ENCODE measurements at places on chromosomes 7 and 10.

GRCh38 chr7:10343108-10343507 lies 630.6 kb upstream of the PHF14 start:
- DNase-seq = no peak

DNA sequence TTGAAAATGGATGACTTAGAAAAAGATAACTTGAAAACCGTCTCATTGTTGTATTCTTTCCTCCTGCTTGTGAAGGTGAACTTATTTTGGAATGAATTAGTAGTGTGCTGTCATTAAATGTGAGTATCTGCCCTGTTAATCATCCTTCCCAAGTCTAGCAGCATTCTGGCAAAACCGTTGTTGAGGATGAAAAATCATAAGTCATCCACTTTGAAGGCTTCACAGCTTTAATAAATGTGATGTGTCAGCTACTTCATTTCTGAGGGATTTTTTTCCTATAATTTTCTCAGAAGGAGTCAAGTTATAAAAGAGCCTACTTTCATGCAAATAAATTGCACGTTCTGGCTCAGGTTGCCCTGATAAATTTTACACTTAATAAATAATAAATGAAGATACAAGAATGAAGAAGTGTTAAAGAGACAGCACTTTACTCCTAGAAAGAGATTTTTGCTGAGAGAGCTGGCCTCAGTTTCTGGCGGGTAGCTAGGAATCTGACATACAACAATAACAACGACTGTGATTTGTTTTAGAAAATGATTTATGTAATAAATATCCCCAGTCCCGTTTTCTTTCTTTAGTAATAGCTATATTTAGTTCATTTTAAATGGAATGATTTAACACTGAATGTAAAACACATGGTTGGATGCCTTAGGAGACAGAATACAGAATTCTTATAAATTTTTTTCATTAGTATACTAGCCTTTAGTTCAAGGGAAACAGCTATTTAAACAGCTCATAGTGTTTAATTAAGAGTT lies 516.5 kb upstream of the KLF6 start:
- DNase-seq = no peak

DNA sequence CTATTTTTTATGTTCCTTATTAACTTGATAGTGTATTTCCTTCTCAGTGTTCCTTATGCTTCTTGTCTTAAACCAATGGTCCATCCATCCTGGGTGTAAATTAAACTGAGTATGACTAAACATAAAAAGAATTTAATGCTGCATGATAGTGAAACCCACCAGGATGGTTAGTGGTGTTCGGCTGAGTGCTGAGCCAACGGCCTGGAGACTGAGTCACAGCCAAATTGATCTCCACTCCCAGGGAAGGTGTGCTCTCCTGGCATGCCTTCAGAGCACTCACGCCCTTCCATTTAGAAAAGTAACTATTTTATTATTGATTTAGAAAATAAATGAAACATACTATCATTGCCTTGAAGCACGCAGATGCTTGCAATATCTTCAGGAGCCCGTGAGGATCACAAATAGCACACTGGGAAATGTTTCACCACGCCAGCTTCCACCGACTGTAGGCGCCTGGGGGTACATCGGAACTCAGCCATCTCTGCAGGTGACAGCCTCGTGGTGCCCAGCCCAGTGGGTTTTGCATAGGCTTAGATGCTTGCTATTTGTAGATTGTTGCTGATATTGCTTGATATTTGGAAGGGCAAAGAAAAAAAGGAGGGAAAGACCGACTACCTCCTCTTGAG lies 40.0 kb upstream of the LOXL4 start:
- DNase-seq = no peak

DNA sequence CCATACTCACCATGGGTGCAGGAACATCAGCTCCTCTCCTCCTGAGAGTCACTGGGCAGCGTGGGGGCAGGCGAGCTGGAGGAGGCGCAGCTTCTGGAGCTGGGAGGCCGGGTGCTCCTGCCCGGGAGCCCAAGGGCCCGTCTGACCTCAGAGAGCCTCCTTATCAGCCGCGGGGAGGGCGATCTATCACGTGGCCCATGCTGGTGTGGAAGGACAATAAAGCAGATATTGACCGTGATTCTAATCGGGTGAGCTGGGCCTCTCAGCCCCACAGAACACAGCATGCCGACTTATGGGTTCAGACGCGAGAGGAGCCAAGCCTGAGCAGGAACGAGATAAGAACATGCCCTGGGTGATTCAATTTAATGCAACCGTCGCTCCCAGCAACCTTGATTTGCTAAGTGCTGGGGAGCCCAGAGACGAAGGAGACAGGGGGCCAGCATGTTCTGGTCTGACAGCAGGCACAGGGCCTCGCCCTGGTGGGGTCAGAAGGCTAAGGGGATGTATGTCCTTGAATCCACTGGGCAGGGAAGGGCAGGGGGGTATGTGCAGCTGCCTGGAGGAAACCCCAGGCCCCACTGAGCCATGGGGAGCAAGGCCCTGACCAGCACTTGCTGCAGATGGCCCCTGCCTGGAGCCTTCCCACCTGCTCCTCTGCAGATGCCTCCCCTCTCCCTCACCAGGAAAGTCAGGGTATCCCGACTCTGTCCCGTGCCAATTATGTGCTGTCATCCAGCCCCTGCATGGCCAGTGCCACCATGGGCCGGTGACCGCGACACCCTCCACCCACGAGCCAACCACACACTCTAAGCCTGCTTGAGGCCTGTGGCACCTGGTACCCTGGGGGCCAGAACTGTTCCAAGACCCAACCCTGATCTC lies 95.3 kb upstream of the RET start:
- no peak for DNase-seq

GRCh38 chr10:104267721-104268404 lies 1.1 kb upstream of the GSTO2 start:
- DNase-seq = no peak

GRCh38 chr7:38215115-38215514 lies 37.1 kb downstream of the STARD3NL start:
- no peak for DNase-seq

DNA sequence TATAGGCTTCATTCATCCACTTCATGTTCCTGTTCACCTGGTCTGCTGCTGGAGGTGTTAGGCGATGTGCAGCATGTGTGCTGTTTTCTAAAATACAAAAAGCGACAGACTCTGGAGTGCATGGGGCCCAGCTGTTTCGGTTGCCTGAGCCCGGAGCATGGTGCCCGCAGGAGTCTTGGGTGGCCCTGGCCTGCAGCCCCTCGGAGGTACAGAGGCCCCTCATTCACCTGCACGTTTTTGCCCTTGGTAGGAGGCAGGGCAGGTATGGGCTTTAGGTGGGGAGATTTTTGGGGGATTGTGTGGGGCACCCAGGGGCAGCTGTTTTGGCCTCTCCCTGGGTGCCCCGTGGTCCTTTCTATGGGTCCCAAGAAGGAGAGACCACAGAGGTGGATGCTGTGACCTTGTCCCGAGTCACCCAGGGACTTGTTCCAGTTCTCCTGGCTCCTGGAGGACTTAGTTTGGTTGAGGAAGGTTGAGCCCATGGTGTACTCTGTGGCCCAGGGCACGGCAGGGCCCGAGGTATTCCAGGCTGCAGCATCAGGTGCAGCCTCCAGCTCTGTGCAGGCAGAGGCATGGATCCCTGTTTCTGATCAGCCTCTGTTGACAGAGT lies 130.7 kb downstream of the TRRAP start:
- no peak for DNase-seq

DNA sequence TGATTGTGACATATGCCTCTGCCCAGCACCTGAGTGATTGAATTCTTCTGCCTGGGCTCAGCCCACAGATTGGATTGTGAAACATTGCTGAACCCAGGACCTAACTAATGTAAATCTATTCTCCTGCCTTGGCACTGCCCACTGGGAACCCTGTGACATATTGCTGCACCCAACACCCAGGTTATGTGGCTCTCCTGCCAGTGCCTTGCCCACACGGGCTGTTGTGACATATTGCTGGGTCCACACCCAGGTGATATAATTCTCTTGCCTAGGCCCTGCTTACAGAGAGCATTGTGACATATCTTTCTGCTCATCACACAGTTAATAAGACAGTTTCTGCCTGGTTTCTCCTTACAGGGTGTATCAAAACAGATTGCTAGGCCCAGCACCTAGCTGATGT lies 50.8 kb upstream of the ZNF680 start:
- no peak for DNase-seq

- no peak for DNase-seq
Measured at GRCh38 chr7:157459966-157460365, 123.2 kb downstream of the DNAJB6 start.

- DNase-seq = no peak
Measured at GRCh38 chr7:96991546-96992191, 13.7 kb upstream of the DLX6 start.

- no peak for DNase-seq
Measured at GRCh38 chr10:125221716-125222115, 61.4 kb upstream of the CTBP2 start.

DNA sequence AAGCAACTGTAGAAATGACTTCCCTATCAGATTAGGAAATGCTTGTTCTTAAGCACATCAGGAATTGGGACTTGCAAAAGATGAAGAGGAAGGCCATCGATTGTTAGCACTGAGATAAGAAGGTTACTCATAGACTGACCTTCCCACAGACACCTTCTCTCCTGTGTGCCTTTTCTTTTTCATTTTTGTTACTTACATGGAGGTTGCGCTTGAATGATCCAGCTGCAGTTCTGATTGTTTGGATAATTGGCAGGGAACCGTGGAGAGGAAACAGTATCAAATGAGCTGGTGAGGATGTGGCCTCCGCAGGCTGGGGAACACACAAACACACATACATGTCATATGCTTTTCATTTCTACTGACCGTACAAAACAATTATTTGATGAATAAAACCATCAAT lies 134.9 kb upstream of the RSU1 start:
- DNase-seq = no peak

DNA sequence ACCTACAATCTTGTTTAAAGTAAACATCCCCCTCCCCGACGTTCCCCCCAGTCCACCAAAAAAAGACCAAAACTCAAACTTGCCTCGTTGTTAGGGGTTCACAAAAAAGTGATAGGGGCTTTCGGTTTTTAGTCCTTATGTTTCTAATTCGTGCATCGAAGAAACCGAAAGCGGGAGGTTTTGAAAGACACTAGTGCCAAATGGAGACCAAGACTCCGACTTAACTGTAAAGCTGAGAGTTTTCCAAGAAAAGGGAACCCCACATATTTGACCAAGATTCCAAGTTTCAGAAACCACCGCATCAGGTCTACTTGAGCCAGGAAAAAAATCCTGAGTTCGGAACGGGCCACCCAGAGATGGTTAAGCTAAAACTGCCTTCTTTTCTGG lies 534 bp downstream of the PSMA2 start:
- no peak for DNase-seq

- no peak for DNase-seq
Measured at GRCh38 chr10:118501637-118502440, 93.6 kb downstream of the PRLHR start.

DNA sequence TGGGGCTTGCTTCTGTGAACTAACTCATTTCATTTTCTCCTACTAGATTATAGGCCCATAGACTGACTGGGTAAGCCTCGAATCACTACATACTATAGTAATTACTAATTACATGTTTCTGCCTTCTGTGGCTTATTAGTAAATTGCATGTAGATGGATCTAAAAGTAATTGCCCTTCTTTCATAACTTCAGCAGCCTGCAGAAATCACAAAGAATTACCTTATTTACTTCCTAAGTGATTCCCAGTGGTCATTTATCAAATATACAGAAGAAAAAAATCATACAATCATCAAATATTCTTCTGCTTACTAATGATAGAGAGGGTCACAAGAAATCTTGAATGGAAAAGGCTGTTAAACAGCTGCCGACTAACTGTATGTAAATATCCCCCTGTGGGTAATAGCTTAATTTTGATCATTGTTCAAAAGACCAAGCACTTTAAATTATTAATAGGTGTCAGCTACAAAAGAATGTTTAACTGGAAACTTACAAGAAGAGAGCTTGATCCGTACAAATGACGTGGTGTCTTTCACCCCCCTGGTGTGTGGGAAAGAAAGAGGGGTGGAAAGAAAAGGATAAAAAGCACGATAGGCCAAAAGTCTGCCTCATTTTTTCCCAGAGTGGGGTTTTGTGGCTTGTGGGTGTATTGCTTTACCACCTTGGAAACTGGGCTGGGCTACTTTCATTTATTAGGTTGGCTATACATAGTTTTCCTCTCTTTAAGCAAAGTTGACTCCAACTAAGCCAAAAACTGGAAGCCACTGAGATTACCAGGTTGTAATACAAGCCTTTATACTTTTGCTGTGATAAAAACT lies 361.8 kb upstream of the ZMIZ1 start:
- no peak for DNase-seq

- DNase-seq = no peak
Measured at GRCh38 chr7:118629898-118630438, 405.5 kb downstream of the ANKRD7 start.

Data from cortex of kidney (tissue), 1 donor.